ENCODE measurements at places on chromosomes 5 and 9.

DNA sequence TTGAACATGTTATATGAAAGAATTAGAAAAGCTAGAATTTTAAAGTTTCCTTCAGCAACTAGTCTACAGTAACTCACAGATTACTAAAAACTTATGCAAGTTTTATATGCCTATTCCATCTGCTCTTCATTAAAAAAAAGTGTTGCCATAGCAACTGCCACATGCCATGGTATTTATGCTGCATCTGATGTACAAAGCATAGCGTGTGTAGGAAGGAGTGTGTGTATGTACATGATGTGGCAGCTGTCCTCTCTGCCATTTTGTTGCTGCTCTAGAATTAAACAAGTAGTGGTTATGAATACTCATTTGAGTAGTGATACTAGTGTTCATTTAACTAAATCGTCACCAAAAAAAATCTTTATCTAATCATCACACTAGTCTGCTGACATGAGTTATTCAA is 593.5 kb downstream of the CETN3 start:
- DNase-seq: no peak

- DNase-seq: no peak
Measured at GRCh38 chr5:14440223-14440581, 141.4 kb upstream of the OTULINL start.

DNA sequence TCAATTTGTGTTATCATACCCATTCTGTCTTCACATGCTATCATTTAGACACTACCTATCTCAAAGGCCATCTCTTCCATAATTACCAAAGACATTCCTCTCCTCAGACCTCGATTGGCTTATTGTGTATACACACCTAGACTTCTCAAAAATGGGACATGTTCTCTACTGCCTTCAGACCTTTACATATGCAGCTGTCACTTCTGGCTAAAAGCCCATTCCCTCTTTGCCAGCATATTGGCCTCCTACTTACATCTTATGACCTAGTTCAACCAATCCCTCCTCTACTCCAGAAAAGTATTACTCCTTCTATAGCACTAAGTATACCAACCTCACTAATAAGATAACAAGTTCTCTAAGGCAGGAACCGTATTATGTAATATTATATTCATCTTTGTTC is 84.4 kb downstream of the RAPGEF6 start:
- no peak for DNase-seq

DNA sequence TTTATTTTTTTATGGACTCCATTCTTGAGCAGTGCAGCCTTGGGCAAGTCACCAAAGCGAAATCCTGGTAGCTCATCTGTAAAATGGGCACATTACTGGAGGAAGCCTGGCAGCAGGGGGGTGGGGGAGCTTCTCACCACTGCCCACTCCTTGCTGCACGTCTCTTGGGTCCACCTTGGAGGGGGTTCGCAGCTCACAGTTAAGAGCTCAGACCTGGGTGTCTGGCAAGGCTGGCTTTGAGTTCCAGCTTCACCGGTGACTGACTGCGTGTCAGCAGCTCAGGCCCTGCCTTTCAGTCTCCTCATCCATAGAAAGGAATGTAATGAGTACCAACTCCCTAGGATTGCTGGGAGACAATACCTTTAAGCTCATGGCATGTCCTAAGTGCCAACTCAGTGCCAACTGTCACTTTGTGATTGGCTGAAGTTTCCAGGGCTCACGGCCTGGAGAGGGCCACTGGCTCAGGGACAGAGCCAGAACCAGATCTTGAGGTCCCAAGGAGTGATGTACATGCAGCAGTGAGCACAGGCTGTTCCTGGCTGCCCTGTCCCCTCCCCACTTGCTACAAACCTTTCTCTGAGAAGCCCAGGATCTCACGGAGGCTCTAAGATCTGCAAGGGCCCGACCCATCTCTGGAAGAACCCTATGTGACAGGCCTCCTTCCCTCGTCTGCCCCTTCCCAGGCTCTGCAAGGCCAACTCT is 72.9 kb downstream of the C9orf50 start:
- DNase-seq: no peak

DNA sequence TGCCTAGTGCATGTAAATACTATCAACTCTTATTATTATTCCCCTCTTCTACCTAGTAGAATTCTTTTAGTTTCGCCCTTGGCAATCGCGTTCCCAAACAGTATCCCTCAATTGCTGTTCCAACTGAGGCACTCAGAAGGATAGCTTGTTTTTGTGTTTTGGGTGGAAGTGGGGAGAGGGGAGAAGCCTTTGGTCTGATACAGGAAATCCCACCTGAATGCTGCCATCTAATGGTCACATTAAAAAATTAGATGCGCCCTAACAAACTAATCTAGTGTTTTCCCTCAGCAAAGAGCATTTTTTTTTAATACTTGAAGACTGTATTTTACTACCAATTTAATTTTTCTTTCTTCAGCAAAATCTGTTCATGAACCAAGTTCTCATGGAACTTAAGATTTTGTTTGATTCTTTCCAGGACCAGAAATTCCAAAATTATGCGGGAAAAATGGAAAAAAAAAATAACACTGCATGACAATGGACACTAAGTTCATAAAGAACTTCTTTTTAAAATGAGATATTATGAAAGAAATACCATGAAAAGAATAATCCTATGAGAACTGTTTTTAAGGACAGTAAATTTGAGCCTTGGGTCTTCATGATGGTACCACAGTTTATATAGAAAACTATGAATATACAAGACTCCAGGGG is 22.2 kb upstream of the GLDC start:
- DNase-seq: no peak
